ENCODE measurements at places on chromosomes 4 and X.

DNA sequence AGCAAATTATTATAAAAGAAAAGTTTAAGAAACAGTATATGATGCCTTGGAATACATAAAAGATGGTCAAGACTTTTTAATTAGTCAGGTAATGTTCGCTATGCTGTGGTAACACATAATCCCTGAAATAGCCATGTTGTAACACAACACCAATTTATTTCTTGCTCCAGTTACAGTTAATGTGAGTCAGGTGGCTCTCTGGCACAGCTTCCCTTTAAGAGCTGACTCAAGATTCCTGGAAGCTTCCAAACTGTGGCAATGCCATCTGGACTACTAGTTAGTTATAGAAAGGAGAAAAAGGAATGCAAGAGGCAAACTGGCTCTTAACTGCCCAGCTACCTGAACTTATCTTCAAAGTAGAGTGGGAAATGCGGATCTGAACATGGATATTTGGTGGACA, 210.5 kb downstream of the CHM start:
- no peak for DNase-seq

- DNase-seq = no peak
Measured at GRCh38 chrX:139828033-139828432, 104.8 kb downstream of the ATP11C start.

GRCh38 chr4:2790583-2791517, 2.0 kb upstream of the SH3BP2 start:
- DNase-seq = no peak

DNA sequence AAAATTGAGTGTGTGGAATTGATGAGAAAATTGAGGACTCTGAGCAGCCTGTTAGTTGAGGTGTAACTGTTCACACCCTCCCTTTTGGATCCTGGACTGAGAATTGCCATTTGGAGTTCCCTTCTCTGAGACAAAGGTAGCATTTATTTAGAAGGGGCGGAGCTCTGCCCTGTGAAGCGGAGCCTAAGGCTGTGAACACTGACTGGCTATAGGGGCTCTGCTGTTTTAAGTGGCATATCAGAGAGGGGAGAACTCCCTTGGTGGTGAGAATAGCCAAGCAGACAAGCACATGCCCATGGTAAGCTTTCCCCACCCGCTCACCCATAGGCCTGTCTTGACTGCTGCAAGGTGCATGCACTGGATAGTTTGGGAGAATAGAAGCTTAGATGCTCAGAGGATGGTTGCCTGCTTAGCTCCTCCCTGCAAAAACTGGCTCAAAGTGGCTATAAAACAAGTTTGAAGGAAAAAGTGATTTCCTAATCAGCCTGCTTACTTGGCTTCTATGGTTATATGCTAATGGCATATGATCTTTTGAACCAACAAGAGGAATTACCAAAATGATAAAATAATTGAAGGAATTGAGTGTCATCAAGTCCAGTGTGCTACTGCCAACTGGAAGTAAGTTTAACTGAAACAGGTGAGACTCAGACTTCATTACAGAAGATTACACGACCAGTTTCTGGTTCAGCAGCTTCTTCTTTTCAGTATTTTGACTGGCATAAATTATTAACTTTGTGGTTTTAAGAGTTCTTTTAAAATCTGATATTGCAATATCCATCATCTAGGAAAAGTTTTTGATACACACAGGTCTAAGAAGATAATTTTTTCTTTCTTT, 108.4 kb downstream of the AFF1 start:
- DNase-seq = no peak

DNA sequence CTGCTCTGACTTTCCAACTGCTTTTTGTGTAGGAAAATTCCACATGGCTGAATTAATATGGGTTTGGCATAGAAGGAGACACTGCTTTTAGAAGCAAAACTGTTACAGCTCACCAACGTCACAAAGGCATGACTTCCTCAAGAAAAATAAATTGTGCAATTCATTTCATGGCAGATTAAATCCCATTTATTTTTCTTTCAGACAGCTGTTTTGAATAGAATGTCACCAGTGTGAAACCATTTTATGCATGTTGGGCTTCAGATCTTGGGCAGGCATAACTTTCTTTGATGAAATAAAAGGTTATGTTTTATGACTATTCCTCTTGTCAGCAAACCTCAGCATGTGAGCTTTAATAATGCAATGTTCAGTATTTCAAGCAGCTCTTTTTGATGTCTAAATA, 542.8 kb downstream of the GALNTL6 start:
- DNase-seq = no peak
